ENCODE measurements at places on chromosomes 3 and 15.

DNA sequence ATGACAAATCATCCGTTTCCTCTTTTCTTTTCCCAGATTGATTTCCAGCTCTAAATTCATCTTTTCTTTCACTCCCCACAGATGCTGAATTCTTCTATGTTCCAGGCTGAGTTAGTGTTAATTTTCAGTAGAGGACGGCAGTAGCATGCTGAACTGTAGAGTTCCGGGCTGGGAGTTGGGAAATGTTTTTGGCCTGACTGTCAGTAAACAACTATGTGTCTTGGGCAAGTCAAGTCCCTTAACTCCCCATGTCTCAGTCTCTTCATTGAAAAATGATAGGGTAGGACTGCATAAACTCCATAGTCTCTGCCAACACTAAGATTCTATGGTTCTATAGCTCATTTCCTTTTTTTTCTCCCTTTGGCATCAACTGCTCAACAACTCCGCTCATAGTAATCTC, 333.9 kb downstream of the TIGIT start:
- no peak for DNase-seq

GRCh38 chr3:17055374-17056276, 170.9 kb downstream of the PLCL2 start:
- no peak for DNase-seq

- no peak for DNase-seq
These were observed 47.2 kb upstream of the ATP2B2 start for GRCh38 chr3:10552631-10552943.

DNA sequence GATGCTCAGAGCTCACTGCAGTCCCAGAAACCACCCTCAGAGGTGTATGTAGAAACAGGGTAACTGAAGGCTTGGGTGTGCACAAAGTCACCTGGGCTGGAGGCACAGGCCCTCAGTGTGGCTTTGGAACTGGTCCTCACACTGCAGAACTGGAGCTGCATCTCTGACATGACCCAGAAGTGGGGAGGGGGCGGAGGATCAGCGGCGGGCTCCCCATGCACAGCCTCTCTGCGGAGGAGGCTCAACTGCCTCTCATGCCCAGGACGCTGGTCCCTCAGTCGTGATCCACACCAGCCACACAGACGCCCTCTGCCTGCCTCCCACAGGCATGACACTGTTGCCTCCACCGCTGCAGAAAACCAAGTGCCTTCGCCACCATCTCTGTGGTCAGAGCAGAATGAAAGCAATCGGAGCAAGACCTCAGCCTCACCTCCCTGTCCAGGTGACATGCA, 73.7 kb downstream of the TM2D3 start:
- no peak for DNase-seq

DNA sequence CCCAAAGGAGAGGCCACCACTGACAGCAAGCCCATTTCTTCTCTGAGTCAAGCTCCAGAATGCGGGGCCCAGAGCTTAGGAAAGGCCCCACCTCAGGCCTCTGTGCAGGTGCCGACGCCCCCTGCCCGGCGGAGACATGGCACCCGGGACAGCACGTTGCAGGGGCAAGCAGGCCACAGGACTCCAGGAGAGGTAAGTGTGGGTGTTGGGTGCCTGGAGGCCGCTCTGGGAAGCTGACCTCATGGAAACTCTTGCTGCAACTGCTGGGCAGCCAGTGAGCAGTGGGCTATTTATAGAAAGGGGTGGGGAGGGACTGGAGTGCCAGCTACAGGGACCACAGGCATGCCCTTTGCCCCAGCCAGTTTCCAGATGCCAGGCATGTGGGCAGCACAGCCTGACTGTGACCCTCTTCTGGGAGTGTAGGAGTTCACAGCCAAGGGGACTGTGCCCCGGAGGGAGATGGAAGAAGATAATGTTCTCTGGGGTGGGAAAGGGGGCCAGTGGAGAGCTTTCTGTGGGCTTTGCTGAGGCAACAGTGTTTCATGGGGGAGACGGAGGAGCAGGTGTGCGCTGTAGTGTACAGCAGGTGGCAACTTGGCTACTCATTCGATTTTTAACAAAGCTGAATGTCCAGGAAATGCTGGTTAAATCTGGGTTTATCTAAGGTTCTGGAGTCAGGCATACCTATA, 23.7 kb downstream of the ALPK3 start:
- no peak for DNase-seq

- DNase-seq, result no peak
These were observed 358.4 kb upstream of the PROK2 start for GRCh38 chr3:72143322-72143721.

DNA sequence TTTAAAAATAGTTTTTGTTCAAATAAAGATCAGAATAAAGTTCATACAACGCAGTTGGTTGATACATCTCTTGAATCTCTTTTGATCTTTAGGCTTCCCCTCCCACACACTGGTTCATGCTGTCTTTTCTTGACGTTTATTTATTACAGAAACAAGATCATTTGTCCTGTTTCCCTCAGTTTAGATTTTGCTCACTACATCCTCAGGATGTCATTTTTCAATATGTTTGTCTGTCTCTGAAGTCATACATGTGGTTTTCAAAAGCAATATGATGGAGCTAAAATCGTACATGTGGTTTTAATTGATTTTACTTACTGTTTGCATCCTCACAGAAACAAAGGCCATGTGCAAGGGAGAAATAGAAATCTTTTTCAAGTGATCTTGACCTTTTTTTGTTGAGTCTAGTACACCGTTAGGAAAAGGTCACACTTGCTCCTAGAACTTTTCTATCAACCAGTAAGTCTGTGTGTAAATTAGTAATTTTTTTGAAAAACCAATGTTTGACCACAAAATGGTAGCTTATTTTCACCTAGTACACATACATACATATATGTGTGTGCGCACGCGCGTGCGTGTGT, 63.7 kb upstream of the SENP5 start:
- DNase-seq, result no peak

DNA sequence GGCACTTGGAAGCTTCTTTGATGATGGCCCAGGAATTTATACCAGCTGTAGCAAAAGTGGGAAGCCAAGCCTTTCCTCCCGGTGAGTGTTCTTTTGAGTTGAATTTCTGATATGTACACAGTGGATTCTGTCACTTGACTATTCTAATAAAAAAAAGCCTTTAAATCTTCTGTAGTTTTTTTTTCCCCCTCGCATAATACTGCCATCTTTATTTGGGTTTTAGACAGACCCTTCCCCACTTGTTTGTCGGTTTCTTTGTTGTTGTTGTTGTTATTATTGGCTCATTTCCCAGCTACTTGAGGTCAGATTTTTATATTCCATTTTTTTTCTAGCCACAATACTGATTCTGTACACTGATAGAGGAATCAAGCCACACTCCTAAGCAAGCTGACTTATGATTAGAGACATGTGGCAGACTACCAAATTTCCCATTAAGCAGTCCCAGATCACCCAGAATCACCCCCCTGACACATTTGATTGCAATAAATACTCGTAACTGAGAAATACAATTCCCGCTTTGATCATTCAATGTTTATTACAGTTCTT, 122.4 kb upstream of the IL12A start:
- DNase-seq, result no peak

GRCh38 chr3:194745422-194746184, 59.9 kb downstream of the FAM43A start:
- DNase-seq, result no peak

GRCh38 chr15:86295511-86295910, 215.8 kb downstream of the AGBL1 start:
- no peak for DNase-seq

DNA sequence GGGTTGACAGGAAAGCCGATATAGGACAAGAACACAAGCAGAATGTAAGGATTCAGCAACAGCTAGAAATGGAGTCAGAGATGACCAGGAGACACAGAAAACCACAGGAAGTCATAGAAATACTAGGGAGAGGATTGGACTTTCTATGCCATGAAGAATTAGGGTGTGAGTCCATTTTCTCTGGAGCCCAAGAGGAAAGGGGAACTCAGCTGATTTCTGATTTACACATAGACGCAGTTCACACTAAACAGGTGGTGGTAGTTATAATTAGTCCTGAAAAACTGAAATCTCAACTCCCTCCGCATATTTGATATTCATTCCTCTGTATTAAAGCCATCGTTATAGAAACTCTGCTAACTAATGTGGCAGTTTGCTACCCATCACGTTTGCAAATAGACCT, 292.7 kb upstream of the STT3B start:
- DNase-seq, result no peak

DNA sequence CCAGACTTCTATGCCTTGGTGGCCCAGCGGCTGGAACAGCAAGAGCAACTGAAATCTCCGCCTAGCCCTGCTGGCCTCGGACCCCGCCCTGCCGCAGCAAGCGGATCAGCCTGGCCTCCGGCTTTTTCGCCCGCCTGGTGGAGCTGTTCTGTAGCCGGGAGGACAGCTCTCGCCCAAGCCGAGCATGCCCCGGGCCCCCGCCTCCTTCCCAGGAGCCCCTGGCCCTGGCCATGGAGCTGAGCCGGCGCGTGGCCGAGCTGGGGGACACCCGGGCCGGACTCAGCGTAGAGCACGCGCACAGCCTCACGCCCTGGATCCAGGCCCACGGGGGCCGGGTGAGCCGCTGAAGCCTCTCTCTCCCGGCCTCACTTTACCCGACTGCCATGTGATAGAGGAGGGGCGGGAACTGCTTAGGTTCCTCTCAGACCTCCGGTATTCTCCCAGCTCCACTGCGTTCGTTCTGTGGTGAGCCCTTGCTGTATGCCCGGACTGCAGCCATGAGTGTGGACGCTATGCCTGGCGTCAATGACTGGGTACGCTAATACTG, 24.1 kb upstream of the MRPL3 start:
- DNase-seq, result no peak

DNA sequence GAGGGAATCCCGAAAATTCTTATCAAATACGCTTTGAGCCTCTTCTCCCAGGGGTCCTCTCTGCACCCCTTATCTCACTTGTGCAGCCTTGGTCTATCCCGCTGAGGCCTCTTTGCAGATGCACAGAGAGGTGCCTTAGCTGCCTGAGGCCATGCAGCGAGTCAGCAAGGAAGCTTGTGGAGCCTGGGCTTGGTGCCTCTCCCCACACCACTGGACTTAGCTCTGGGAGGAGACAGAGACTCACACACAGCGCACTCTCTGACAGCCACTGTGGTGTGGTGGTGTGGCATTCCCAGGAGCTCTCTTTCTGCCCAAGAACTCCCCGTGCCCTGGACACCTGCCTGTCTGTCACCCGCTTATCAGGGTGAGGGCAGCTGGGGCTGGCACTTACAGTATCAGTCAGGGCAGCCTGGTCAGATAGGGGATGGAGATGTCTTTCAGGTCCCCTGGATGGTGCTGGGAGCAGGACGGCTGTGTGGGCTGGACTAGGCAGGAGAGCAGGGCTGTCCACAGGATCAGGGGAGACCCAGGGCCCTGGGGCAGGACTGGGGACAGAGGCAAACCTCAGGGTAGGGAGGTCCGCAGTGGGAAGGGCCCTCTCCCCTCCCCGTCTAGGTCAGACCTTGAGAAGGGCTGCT, 10.2 kb upstream of the LINGO1 start:
- no peak for DNase-seq

GRCh38 chr15:49900006-49900902, 218.8 kb downstream of the ATP8B4 start:
- DNase-seq, result no peak

- no peak for DNase-seq
These were observed 150.5 kb downstream of the ROBO2 start for GRCh38 chr3:77190374-77190773.

DNA sequence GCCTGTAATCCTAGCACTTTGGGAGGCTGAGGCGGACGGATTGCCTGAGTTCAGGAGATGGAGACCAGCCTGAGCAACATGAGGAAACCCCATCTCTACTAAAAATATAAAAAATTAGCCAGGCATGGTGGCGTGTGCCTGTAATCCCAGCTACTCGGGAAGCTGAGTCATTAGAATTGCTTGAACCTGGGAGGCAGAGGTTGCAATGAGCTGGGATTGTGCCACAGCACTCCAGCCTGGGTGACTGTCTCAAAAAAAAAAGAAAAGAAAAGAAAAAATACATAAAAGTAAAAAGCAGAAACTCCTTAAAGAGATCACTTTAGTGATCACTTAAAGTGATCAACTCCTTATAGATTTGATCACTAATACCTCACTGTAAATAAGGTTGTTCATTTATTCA, 78.0 kb downstream of the GMPS start:
- no peak for DNase-seq

DNA sequence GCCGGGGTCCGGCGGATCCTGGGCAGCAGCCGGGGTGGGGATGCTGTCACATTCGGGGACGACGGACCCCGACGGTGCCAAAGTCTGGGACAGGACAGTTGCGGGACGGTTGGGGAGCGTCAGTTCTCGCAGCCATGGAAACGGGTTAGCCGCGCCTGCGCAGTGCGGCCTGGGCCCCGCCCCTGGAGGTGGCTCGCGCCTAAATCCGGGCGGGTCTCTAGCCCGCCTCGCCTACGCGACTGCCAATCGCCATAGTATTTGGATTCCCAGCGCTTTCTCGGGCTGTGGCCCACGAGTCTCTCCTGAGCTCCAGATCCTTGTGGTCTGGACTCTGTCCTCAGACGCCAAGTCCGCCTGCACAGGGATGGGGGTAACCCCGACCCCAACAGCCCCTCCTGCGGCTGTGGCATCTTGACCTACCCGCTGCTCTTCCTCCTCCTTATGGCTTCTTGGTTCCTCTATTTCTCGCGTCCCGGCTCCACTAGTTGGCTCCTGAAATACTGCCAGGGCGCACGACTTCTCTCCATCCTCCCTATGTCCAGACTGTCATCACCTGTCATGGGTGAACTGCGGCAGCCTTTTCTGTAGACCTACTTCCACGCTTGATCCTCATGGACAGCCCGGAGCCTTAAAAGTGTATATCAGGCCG, at the start of gene ZMYND10:
Gene ZMYND10 (minus strand): TSS at position 147 of the 649 bp plus-strand sequence. CDS start 153 bp downstream, outside the sequence.
- DNase-seq, result peak; percentile 50

GRCh38 chr15:89578146-89578545, 2.9 kb downstream of the TICRR start:
- no peak for DNase-seq

DNA sequence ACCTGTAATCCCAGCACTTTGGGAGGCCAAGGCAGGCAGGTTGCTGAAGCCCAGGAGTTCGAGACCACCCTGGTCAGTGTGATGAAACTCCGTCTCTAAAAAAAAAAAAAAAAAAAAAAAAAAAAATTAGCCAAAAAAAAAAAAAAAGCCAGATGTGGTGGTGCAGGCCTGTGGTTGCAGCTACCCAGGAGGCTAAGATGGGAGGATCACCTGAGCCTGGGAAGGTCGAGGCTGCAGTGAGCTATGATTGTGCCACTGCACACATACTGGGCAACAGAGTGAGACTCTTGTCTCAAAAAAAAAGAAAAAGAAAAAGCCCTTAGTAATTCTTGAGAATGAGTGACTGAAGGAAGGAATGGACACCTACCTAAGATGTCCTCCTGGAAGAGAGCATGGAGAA, 105.1 kb downstream of the VGLL4 start:
- DNase-seq, result no peak

DNA sequence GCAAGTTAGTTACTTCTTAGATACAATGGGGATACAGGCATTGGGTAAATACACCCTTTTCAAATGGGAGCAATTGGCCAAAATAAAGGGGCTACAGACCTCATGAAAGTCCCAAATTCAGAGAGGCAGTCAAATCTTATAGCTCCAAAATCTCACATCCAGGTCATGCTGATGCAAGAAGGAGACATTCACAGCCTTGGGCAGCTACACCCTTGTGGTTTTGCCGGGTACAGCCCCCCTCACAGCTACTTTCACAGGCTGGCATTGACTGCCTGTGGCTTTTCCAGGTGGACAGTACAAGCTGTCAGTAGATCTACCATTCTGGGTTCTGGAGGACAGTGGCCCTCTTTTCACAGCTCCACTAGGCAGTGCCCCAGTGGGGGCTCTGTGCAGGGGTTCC, 17.5 kb upstream of the PLSCR1 start:
- no peak for DNase-seq

- no peak for DNase-seq
These were observed 71.2 kb downstream of the RORA start for GRCh38 chr15:61157933-61158332.

GRCh38 chr15:64635499-64636495, 139.6 kb downstream of the RBPMS2 start:
- no peak for DNase-seq

- DNase-seq, result no peak
These were observed 9.9 kb downstream of the AMOTL2 start for GRCh38 chr3:134364061-134364935.

Measured in stimulated activated CD4-positive, alpha-beta T cell treated with anti-CD3 and anti-CD28 coated beads, TNF-alpha, amount 100 ng/mL, for 4 hours (primary cell).